HS-5 (cell line): ENCODE measurements at places on chromosomes 7 and 10.
A peak's percentile ranks its signal among the peaks of the same experiment; 100 is the strongest.

- no peak for DNase-seq
Measured at GRCh38 chr7:158742065-158742821, 37.6 kb upstream of the NCAPG2 start.

- DNase-seq = no peak
Measured at GRCh38 chr7:151246102-151246850, 2.2 kb downstream of the SMARCD3 start.

DNA sequence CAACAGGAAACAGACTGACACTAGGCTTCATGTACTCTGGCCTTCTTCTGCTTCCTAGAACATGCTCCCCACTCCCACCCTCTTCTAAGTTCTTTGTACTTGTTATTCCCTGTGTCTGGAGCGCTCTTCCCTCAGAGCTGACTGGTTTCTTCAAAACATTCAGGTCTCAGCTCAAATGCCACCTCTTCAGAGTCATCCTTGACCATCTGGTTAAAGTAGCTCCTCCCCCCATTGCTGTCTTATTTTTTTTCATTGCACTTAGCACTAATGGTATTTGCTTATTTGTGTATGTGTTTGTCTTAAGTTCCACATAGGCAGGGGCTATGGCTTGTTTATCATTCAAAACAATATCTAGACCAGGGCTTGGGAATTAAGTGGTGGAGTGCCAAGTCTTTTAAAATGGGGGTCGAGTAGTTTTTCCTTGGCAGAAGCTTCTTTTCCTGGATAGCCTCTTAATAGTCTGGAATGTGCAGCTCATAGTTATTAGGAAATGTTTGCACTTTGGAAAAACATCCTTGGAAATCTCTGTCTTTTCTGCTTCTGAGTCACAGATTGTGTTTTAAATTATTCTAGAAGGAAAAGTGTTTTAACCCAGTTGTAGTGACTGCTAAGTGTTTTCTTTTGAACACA is 60.0 kb downstream of the RALA start:
- peak; percentile 65 for DNase-seq

- peak; percentile 70 for DNase-seq
Measured at GRCh38 chr7:28410628-28411531, 1.4 kb upstream of the CREB5 start.

- no peak for DNase-seq
Measured at GRCh38 chr10:75203724-75204123, 6.9 kb upstream of the VDAC2 start.

DNA sequence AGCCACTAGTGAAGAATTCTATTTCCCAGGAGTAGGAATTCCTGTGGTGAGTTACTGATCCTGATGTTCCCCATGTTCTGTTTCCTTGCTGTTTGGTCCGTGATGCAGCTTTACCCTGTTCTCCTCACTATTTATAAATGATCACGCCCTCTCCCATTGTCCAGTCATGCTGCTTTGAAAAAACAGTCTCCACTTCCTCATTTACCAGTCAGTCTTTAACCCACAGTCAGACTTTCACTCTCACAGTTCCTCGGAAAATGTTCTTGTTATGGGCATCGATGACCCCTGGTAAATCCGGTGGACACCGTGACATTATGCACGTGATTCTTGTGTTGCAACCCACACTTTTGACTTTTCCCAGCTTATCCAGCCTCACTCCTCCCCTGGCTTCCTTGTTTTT is 14.4 kb downstream of the SCIN start:
- no peak for DNase-seq

DNA sequence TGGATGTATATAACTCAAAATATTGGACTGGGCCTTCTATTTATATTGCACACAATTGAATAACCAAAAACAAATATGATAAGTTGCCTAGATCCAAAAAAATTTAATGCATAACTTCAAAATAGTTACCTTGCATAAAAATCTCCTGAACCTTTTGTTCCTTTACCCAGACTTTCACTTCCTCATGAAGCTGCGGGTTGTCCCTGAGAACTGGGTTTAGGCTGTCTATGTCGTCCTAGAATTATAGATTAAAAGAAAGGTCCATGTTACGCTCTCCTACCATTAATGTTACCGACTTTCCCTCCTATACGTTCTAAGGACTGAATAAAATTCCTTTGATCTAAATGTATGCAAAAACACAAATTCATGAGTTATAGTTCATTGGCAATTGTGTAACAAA is 86.6 kb downstream of the NRBF2 start:
- no peak for DNase-seq

GRCh38 chr7:148906707-148907498 is 22.8 kb upstream of the EZH2 start:
- no peak for DNase-seq

DNA sequence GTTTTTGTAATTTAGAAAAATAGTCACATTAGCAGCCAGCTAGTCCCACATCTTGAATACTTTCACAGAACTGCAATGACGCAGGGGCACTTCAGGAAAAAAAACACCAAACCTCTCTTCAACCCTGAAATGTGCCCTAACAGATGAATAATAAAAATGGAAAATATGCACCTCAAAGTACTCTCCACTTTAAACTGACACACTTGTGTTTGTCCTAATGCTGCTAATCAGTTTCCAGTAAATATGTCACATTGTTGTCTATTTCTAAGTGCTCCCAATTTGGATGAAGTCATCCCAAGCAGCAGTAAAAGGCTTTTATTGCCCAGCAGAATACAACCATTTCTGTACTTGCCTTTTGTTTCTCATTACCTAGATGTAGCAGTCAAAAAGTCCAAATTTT is 86.7 kb downstream of the PARD3 start:
- no peak for DNase-seq

- no peak for DNase-seq
Measured at GRCh38 chr7:85927226-85927625, 716.5 kb upstream of the GRM3 start.

DNA sequence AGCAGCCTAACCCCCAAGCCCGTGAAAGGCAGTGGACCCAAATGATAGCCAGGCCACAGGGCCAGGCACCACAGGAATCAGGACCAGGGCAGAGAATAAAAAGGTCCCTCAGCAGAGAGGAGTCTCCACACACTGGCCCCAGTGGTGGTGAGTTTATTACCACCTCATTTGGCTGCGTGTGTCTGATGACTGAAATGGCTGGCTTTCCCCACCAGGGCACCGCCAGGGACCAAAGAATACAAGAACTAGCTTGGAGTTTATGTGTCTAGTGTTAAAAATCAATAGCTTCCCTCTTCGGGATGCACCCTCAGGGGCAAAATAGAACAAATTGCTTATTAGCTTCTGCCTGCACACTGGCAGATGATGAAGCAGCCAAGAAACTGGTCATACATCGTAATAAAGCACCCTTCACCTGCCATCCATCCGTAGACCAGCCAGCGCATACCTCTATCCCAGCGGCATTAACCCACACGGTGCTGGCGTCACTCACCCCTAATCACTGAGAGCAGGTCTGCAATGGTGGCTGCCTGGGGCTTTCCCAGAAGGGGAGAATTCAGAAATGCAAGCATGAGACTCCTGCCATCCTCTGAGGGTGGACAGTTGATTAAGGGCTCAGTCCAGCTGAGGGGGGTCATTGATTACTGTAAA is 223.7 kb upstream of the ZMIZ1 start:
- DNase-seq = no peak

DNA sequence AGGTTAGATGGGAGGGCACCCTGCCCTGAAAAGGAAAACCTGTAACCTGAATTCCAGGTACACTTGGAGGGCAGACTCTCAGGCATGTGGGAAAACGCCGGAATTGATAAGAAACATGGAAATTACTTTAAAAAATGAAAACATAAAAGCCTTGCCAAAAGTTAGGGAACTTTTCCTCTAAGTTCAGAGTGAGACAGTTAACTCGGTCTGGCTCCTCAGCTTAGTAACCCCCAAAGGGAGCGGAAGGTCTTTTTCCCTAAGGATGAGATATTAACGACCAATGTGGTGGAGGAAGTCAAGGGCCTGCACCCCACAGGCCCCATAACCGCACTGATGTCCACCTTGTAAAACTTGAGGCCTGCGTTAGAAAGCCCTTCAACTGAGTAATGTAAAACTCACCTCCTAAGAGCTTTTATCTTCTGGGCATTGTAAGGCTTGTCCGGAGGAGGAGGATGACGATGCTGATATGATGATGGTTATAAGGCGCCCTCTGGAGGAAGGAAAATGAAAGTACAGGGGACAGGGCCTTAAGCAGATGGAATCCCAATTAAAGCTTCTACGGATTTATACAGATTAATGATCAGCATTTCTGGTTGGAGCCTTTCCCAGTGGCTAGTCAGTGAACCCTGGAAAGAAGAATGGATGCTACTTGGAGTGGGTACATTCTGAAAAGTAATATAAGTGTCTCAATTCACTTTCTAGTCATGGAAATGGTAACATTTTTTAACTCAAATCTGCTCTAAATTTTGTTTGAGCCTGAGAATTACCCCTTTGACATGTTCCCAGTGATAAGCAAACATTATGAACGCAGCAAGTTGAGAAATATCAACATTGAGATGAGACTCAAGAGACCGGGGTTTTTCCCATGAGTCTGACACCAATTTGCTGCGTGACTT is 694 bp downstream of the COL1A2 start:
- DNase-seq = peak; percentile 64

DNA sequence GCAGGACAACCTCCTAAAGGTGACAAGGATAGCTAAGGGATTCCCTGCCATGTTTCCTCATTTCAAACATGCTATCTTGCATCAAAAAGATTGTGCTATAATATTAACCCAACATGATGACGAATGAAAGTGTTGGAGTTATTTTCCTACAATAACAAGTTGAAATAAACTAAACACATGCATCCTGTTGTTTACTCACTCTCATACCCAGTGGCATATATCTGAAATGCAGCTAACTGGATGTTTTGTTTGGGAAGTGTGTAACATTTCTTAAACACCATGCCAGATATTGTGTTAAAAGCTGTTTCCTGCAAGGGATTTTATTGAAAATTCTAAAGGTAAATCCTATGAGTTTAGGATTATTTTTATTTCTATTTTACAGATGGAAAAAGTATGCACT is 139.6 kb downstream of the TFPI2 start:
- no peak for DNase-seq

- no peak for DNase-seq
Measured at GRCh38 chr10:128152741-128153580, 26.7 kb upstream of the MKI67 start.

- DNase-seq = no peak
Measured at GRCh38 chr7:32564542-32564941, 69.3 kb downstream of the AVL9 start.

GRCh38 chr10:14322526-14323188 is 8.1 kb downstream of the FRMD4A start:
- no peak for DNase-seq

- DNase-seq = no peak
Measured at GRCh38 chr7:147541261-147541660, 1049.3 kb upstream of the C7orf33 start.

DNA sequence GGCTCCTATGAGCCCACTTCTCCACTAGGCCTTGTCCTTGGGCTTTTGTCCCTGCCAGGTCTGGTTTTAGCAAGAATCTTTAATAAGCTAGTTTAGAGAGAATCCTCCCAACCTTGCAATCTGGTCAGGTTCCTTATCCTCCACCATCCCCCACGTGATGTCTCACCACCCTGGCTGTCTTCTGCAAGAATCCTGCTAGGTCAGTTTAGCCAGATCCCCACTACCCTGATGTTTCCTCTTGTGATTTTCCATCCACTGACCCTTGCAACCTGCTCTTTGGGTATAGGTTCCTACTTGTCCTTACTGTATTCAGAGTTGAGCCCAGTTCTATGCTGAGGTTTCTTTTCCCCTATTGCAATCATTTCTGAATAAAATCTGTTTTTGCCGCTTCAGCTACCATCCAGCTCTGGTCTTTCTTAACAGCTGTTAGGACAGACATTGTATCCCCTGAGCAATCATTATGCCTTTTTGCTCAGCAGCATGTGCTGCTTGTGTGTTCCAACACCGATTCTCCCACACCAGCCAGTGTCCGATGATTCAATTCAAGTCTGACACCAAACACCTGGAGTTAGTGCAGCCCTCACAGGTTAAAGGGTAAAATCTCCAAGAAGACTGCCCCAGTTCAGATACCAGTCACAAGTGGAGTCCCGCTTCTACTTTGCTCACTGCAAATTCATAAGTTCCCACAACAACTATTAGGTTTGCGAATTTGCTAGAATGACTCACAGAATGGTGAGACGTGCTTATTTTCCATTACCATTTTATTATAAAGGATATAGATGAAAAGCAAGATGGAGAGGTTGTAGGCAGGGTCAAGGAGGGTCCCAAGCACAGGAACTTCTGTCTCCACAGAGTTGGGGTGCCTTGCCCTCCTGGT is 62.2 kb upstream of the ADCY1 start:
- no peak for DNase-seq

DNA sequence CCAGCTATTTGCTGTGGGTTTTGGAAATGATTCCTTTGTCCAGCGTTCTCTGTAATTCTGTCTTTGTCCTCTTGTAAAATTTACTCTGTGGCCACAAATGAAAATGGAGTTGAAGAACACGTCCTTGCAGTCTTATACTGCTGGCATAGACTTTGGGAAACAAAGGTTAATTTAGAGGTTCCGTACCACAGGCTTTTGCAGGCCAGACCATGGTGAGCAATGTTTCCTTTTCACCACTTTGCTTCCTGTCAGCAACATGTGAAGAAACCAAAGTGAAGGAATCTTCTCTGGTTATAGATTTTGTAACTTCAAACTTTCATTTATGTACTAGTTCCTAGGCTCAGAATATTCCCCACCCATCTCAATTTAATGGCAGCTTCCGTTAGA is 488.5 kb downstream of the MDFIC start:
- no peak for DNase-seq

DNA sequence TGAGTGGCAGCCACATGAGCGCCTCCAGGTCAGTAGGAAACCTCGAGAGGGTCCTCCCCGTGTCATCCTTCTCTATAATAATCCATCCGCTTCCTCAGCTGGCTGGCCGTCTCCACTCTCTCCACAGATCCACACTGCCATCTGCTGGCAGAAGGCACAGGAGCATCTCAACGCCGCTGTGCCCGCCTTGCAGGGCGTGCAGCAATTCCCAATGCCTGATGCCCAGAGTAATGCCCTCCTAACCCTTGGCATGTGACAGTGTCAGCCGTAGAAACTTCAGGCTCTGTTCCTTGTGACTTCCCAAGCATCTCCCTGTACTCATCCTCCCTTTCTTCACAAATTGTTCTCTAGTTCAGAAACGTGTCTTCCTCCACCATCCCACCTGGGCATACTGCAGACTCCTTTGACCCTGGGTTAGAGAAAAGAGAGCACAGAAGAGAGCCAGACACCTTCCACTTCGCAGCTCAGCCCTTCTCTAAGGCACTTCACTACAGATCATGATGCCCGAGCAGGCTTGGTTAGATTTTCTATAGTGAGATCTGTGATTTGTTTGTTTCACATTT is 70.8 kb downstream of the XPNPEP1 start:
- DNase-seq = peak; percentile 16

DNA sequence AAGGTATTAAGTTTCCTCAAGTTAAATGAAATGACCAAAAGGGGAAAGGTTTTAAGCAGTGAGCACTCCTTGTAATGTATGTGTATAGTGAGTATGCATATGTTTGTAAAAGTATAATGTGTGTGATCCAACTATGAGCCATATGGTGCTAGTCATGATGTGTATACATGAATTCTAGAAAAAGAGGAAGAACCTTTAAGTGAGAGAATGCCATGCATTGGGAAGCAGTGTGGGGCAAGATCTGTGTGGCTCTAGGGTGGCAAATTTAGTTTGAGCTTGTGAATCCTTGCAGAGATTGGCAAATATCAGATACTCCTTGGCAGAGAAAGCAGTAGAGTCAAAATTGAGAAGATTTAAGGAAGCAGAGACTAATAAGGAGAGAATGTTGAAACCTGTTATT is 435.0 kb downstream of the AUTS2 start:
- no peak for DNase-seq
